ENCODE measurements at places on chromosomes 6 and 20.
A peak's percentile ranks its signal among the peaks of the same experiment; 100 is the strongest.

DNA sequence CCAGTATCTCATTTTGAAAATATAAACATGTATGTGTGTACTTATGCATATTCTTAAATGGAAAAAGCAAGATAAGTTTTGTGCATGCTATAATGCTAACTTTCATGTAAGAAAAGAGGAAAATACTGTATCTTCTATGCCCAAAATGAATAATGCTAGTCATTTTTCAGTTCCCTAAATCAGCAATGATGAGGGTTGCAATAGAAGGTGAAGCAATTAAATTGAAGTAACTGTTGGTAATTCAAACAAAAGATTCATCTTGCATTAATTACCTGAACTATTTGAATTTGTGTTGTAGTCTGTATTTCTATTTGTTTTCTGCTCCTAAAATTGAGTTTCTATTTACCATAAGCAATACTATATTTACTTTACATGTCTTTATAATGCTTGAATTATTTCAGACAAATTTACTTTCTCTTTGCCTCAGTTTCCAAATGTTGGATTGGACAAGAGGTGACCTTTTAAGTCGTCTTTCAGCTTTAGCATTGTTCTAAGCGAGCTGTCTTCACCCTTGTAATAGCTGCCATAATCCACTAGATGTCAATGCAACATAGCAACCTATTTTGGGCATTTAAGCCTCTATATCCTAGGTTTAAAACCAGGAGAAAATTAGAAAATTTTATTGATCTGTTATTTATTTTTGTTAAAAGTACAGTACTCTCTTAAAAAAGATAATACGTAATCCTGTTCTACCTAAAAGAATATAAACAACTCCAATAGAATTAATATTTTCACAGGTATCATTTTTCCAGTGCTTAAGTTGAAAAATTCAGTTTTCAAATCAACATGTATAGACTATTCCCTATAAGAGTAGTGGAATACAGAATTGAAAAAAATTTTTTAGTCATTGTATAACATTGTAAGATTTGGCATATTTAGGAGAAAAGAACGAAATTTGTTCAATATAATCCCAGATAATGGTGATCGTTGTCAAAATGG, 52.3 kb upstream of the IFNGR1 start:
- no peak for DNase-seq

DNA sequence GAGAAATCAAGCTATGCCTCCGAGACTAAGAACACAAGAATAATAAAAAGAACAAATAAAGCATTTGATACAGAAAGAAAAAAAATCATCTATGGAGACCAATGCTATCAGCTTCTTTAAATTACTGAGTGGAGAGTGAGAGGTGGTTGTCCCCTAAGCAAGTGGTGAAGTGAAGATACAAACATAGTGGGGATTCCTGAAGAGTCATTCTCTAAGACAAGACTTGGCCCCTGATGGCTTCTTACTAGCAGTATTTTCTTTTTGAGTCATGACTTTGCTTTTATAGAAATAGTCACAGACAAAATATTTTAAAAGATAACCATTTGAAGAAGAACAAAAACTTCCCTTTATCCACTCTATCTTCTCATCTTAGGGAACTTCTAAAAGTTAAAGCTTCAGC, 261.4 kb upstream of the PRDM1 start:
- no peak for DNase-seq

DNA sequence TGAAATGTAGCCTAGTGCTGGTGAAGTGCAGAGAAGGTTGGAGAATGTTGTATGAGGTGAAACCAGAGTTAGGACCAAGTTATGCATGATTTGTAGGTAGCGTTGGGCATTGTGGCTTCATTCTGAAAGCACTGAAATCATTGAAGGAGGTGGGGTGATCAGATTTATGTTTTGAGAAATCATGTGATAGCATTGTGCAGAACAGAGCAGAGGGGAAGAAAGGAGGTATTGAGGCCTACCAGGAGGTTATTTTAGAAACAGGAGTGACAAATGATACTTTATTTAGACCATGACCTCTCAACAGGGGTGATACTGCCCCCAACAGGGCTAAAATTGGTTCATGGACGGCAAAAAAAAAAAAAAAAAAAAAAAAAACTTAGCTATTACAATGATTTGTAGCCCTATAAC, 15.6 kb upstream of the HMGN3 start:
- no peak for DNase-seq

GRCh38 chr6:105136431-105137350, 43.1 kb downstream of the POPDC3 start:
- no peak for DNase-seq

GRCh38 chr20:41317546-41318270, at the start of gene ZHX3:
Gene ZHX3, minus strand, starts transcription at chr20:41317731. Its CDS starts 112,815 bp downstream, at chr20:41204916.
- DNase-seq = peak; percentile 75

- peak; percentile 19 for DNase-seq
Observed at GRCh38 chr6:4466261-4466660, 309.9 kb upstream of the CDYL start.

- no peak for DNase-seq
Observed at GRCh38 chr6:166779963-166780683, 153.1 kb upstream of the RPS6KA2 start.

GRCh38 chr20:58542411-58543095, 27.4 kb upstream of the APCDD1L start:
- DNase-seq = no peak

DNA sequence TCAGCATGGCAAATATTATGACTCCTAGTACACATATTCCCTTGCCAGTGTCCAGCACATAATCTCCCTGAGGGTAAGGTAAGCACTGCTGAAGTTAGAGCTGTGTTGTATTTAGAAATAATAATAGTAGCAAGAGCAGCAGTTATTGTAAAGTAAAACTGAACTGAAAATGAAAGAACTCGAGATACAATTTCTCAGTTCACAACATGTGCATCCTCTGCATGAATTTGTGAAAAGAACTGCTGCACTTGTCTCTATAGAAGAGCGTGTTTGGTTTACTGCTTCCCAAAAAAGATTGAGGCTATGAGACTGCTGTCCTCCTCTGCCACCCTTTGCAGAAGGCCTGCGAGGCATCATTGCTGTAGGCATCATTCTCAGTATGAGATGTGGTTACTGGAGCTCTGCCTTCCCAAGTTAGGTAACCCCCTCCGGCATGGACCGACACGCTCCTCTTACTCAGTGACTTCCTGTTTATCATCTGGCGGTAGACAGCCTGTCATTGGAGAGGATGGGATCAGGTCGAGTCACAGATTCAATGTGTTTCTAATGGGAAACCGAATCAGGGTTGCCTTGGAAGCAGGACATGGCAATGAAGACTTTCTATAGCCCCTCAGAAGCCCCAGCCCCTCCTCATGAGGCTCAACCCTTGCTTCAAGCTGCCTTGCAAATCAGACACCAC, 48.1 kb downstream of the SLC24A3 start:
- DNase-seq = no peak

GRCh38 chr6:151322570-151322969, 68.8 kb downstream of the ZBTB2 start:
- no peak for DNase-seq

- DNase-seq = no peak
Observed at GRCh38 chr6:90534337-90535025, 52.4 kb downstream of the MAP3K7 start.

- DNase-seq = no peak
Observed at GRCh38 chr6:43771858-43772680, 2.1 kb downstream of the VEGFA start.

- DNase-seq = no peak
Observed at GRCh38 chr20:58312836-58313235, 3.3 kb downstream of the RAB22A start.

DNA sequence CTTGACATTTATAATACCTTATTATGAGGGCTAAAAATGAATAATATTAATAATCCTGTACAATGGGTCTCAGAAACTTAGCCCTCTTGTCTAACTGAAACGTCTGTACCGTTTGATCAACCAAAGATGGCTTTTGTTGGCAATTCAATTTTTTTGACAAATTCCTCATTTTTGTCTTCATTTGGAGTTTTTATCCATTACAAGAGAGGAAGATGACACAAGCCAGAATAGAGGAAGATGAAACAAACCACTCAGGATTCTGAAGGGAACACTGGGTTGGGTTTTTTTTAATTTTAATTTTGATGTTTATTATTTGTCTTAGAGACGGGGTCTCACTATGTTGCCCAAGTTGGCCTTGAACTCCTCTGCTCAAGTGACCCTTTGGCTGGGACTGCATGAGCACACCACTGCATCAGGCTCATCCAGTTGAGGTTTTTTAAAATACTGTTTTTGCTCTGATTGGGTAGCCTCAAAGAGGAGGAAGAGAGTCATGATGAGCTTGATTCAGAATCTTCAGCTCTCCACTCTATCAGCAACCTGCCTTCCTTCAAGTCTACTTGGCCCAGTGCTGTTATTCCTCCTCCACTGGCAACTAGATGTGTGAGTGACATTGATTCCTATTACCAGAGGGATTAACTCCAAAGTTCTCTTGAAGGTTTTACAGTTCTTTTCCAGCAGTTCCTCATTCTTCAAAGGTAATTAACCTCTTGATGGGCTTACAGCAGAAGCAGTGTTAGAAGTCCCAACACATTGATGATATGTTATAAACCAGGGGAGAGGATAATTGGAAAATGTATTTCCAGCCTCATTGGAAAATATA, 71.3 kb downstream of the ATXN1 start:
- DNase-seq = no peak

DNA sequence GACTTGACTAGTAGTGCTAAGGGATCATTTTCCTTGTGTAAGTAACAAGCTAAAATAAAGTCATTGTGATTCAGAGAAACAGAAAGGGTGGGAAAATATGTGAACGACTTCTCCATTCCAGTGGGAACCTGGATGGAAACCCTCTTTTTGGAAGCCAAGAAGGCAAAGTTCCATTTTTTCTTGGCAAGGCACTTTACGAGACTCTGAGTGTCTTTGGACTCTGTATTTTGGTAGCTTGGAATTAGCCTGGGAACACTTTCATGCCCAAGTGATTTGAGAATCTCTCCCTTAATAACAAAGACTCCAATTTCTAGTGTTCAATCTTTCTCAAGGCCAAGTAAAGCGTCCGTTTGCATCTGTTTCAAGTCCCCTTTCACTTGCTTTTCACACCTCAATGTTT, 100.5 kb upstream of the SASH1 start:
- DNase-seq = no peak

DNA sequence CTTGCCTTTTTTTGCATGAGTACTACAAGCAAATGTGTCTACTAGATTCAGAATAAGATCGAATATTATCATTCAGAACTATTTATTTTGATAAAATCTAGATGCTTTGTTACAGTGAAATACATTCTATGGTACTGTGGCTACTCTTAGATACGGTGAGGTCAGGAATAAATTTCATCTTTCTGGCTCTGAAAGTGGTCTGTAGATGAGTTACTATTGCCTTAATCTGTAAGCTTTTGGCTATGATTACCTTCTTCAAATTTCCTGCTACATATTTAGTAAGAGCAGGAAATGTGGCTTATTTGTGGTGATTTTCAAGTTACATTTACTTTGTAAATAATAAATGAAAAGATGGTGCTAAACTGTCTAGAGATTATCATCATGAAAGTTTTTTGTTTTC, 50.0 kb downstream of the SCAF8 start:
- DNase-seq = no peak

DNA sequence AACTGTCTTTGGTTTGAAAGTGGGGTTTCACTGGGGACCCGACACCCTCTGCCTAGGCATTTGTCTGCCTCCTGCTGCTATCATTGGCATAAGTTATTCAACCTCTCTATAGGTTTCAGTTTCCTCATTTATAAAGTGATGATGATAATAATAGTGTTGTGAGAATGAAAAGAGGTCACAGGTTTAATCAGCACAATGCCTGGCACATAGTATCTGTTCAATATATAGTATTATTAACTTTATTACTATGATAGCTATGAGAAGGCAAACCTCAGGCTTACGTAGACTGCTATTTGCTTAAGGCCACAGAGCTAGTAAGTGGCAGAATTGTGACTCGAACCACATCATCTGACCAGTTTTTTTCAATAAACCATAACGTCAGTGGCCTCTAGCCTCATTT, 256.8 kb downstream of the CDKAL1 start:
- DNase-seq = no peak

DNA sequence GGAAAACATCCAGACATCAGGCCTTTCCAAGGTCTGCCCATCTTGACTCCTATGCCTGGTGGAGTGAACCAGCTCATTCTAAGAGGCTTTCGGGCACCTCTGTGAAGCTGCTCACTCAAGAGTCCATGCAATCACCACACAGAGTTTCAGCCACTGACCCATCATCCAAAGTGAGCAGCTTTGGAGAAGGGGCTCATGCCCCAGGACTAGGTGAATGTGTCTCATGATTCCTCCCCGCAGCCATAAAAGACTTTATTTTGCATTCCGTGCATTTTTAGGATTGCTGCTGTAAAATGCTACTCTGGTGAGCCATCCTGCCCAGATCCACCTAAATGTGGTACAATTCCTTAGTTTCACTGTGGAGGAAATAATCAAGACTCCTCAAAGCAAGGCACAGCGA, 44.5 kb upstream of the EZR start:
- no peak for DNase-seq

DNA sequence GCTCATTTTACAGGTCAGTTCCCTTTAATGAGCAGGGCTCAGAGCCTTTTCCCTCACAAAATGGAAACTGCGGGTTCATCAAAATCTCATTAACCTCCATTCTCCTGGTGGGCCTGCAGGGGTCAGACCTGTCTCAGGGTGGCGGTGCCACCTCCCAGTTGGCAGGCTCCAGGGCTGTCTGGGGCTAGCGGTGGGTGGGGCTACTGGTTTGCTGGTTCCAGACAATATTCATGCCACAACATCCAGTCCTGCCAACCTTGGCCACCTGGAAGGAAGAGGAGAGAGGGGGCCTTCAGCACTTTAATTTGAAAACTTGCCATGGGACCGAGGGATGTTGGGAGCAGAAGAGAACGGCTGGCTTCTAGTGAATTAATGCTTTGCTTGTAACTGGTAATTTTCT, 41.9 kb upstream of the CTNNBL1 start:
- no peak for DNase-seq

DNA sequence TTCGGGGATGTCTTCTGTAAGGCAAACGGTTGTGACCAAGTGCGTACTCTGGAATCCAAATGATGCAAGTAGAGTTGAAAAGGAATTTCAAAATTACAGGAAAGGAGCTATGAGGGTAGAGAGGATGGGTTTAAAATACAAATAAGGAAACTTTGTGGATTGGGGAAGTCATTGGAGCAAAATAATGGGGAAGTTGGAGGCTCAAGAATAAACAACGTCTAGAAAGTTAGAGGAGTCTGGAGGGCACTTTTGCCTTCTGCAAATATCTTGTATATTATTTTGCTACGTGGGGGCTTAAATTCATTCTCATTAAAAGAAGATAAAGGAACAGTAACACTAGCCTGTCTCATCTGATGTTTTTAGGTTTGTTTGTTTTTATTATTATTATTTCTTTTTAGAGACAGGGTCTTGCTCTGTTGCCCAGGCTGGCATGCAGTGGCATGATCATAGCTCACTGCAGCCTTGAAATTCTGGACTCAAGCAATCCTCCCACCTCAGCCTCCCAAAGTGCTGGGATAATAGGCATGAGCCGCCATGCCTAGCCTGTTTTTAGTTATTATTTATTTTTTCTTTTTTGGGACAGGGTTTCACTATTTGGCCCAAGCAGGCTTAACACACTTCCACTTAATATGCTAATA, 55.0 kb upstream of the TNFAIP3 start:
- no peak for DNase-seq

GRCh38 chr6:85085875-85086274, 321.5 kb upstream of the TBX18 start:
- DNase-seq = no peak

- DNase-seq = no peak
Observed at GRCh38 chr6:110255211-110255750, 75.1 kb downstream of the CDC40 start.

GRCh38 chr6:149252622-149253021, 64.9 kb upstream of the TAB2 start:
- no peak for DNase-seq

Data from kidney epithelial cell (primary cell).